ENCODE measurements at places on chromosomes 12 and 14. TPM values are rescaled to one million over a fixed set of nuclear protein-coding genes. Genes with fewer than 3 reads are reported as not detected.

DNA sequence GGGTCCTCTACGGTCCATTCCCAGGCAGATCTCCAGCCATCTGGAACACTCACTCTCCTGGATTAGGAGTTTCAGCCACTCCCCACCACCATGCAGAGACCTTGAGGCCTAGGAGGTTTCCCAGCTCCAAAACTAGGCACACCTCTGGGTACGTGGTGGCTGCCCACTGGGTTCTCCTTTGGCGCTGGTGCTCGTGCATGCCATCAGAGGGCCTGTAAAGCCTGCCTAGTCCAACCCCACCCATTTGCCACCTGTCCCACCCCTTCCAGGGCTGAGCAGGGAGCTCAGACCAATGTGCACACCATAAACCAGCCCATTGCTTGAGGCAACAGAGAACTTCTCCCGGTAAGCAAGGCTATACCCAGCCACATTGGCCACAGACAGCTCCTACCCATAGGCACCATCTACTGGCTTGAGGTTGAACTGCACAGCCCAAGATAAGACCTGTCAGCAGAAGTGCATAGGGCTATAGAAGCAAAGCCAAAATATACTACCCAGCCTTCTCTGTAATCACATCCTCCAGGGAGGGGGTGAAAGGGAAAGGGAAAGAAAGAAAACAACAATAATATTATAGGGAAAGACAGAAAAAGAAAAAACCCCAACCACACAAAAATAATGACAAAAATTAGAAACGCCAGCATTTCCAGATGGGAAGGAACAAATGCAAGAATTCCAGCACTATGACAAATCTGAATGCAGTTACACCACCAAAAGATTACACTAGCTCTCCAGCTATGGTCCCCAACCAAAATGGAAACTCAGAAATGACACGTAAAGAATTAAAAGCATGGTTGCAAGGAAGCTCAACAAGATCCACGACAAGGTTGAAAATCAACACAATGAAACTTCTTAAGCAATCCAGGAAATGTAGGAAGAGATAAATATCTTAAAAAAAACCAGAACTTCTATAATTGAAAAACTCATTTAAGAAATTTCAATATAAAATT lies 111.9 kb upstream of the CCDC175 start:
- peak; percentile 24 for DNase-seq

DNA sequence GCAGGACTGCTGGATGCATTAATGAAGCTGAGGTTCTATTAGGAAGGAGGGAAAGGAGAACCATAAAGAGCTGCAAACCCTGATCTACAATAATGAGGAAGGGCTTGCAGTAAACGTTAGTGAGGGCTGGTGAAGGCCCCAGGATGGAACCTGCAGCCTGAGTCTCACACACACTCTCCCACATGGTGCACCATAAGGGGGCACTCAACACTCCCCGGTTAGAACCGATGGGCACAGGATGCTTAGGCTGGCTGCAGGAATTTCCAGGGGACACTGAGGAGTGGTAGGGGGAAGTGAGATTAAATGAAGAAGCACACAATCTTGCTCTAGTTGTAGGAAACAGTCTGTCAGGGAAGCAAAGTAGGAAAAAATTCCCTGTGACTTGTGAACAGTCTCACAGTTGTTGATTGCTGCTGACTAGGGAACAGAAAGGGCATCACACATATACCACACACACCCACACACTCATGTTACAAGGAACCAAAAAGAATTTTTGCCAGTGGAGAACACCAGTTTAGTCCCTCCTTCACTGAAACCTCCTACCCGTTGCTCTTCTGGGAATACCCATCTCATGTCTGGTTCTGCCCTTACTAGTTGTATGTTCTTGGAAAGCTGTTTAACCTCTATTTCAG lies 56.2 kb upstream of the FERMT2 start:
- DNase-seq, result no peak

The JPH4 gene
- total RNA-seq, result 0.53 TPM

The FAM222A gene
- 4.7 TPM for total RNA-seq

Data from muscle of leg (tissue), 16 donors.